ENCODE measurements at places on chromosomes 5 and 9.

DNA sequence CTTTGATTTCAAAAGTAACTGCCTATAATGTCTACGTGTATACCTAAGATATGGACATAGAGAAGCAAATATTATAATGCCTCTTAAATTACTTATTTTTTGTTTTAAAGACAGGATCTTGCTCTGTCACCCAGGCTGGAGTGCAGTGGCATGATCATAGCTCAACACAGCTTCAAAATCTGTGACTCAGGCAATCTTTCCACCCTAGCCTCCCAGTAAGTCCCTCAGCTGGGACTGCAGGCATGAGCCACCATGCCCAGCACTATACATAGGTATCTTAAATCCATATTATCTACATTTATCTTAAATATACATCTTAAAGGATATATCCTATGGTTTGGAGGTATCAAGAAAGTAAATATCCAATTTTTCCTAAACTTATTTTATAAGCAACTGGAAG lies 261.2 kb downstream of the ARL15 start:
- no peak for DNase-seq

GRCh38 chr5:62268234-62268633 lies 37.8 kb upstream of the KIF2A start:
- DNase-seq, result no peak

- DNase-seq, result no peak
These were observed 202.6 kb downstream of the NR3C1 start for GRCh38 chr5:143200781-143201398.

GRCh38 chr5:1008451-1009358 lies at the start of gene NKD2:
Gene NKD2, plus strand, starts transcription at chr5:1008802. Its CDS starts 256 bp downstream, at chr5:1009058.
- no peak for DNase-seq

DNA sequence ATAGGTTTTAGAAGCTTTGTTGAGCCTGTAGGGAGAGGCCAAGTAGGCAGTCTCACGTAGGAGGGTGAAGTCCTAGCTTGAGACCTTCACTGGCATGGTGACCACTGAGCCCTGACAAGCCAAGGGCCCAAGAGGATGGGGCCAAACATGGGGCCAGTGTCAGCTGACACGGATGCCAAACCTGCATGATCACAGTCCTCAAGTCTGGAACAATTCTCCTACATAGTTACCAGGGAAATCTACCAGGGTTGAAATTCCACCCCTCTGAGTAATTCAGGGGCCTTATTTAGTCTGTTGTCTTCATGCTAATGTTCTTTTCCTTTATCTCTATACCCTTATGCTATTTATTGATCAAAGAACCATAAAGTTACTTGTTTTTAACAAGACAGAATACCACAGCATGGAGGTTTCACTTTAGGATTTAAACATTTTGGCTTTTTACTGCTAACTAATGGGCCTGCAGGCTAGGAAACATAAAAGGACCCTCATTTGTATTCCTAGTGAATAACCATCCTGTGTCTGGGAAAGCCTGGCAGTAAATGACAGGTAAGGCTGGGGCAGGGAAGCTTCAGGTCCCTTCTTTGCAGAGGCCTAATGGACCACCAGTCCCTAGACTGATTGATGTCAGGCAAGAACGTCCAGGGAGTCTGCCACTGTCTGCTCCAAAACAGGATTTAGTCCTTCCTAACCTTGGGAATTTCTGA lies 140.8 kb downstream of the FGF1 start:
- DNase-seq, result no peak

- DNase-seq, result no peak
These were observed 56.2 kb downstream of the PTCD2 start for GRCh38 chr5:72376381-72376780.

- no peak for DNase-seq
These were observed 236.4 kb downstream of the CAAP1 start for GRCh38 chr9:26656003-26656870.

DNA sequence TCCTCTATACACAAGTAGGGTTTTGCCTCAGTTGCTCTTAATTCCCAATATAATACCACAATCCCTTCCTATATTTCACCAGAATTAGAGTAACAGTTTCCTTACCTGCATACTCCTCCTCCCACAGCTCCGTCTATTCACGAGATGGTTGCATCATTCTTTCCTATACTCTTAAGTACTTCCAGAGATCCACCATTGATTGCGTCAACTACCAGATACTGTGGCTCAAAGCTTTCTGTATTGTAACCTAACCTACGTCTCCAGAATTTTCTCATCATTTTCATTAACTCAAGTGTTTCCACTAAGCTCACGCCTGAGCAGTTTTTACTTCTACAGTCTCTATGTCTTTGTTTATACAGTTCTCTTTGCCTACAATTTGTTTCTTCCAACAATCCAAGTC lies 31.2 kb upstream of the MINAR2 start:
- DNase-seq, result no peak

- no peak for DNase-seq
These were observed 3.6 kb downstream of the SRA1 start for GRCh38 chr5:140553657-140554056.

DNA sequence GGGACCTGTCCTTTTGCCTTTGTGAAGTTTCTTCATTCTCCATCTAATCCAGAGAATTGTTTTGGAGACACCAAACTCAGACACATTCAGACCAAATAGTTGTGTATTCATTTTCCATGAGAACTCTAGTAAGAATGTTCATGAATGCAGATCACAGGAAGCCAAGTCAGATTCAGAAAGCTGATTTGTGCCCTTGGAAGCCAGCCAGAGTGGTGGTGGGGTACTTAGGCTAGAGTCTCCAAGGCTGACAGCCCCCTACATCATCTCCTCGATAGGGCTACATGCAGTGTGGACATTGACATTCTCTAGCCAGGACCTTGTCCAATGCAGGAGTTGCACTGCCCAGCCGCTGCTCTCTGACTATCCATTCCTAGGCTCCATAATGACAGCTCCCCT lies 137.6 kb downstream of the UGCG start:
- DNase-seq, result no peak

DNA sequence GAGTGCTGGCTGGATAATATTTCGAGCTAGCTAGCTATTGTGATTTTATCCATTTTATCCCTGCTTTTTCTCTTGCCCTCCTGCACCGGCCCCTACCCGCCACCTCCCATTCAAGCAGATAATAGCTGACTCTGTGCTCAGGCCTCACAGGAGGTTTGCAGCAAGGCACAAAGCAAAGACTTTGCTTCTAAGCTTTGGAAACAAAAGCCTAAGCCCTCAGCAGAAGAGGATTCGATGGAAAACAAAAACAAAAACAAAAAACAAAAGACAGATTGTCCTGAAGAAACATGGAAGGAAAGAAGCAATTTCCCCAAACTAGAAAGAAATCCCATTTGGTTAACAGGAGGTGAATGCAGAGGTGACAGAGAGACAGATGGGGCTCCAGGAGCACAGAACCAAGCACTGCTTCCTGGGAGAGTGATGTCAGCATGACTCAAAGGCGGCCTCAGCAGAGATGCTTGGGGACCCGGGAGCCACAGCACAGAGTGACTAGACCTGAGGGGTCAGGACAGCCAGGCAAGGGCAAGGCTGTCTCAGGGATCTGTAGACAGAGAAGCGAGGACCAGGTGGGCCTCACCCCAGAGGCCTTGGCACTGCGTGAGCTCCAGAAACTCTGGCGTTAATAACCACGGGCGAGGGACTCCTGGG lies 28.4 kb downstream of the MTX3 start:
- DNase-seq, result no peak

Data from smooth muscle cell of the brain vasculature (primary cell).